Activated gamma-delta T cell treated with Interleukin-2 at 50 U/mL for 16 hours (primary cell): ENCODE measurements at places on chromosomes 12 and 14.

GRCh38 chr12:92927055-92927435, 2.0 kb downstream of the EEA1 start:
- no peak for DNase-seq

DNA sequence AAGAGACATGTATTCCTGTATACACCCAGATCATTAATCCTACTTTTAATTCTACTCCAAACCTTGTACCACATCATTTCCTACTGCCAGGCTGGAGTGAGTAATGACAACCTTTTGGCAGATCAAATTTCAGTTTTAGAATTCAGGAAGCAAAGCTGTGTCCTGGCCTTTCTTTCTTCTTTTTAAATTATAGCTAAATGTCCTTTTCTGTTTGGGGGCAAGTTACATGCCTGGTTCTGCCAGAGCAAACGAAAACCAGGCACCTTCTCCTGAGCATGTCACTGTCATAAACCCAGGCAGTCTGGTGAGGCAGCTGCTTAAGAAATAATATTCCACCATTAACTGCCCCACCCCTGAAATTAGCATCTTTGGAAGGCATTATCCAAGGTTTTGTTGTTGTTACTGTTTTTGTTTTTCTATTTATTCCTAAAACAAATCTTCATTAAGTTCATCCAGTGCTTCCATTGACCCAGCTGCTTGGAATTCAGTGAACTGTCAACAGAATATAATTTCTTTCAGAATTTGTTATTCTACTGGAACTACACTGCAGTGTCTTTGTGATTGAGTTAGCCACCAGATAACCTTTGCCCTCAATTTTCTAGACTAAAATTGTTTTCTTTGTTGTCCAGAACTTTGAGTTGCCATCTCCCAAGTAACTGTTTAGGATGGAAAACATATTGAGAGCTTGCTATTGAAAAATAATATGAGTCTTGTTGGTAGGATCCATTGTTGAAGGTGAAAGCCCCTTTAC, 33.2 kb downstream of the SAMD4A start:
- DNase-seq = no peak

GRCh38 chr12:112998987-112999767, 20.9 kb downstream of the OAS2 start:
- no peak for DNase-seq

DNA sequence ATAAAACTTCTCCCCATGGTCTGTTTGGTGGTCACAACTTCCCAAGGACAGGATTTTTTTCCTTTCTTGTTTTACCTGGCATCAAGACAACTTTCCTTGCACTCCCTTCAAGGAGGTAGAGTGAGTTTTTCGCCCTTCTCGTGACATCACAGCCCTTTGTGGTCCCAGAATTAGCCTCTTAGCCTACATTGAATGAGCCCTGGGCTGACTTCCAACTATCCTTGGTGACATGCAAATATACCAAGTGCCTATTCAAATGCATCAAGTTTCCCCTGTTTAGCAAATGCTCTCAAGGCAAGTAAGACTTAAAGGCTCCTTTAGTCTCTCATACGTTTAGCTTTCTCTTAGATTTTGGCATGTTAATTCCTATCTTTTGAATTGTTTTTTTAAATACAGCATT, 36.6 kb downstream of the TC2N start:
- no peak for DNase-seq

DNA sequence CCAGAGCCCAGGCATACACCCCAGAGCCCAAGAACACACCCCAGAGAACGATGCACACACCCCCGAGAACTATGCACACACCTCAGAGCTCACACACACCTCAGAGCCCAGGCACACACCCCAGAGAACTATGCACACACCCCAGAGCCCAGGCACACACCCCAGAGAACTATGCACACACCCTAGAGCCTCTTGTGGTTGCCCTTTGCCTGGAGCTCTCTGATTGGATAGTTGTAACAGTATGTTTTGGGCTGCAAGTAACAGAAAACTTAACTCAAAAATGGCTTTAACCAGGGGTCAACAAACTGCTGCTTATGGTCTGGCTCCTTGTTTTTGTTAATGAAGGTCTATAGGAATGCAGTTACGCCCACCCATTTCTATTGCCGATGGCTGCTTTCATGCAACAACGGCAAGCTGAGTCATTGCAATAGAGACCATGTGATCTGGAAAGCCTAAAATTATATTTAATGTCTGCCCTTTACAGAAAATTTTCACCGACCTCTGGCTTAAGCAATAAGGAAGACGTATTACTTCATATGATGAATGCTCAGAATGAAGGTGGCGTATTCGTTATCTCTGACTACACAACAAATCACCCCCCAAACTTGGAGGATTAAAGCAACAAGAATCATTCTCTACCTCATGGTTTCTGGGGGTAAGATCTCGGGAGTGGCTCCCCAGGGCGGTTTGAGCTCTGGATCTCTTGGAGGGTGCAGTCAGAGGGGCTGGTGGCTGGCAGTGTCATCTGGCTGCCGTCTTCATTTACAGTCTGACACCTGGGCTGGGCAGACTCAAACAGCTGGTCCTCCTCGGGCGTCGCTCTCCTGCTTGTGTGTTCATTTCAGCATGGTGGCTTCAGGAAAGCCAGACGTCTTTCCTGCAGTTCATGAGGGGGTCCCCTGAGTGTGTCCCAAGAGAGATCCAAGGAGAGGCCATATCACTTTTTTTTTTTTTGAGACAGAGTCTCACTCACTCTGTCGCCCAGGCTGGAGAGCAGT, 66.3 kb upstream of the NCOR2 start:
- no peak for DNase-seq

DNA sequence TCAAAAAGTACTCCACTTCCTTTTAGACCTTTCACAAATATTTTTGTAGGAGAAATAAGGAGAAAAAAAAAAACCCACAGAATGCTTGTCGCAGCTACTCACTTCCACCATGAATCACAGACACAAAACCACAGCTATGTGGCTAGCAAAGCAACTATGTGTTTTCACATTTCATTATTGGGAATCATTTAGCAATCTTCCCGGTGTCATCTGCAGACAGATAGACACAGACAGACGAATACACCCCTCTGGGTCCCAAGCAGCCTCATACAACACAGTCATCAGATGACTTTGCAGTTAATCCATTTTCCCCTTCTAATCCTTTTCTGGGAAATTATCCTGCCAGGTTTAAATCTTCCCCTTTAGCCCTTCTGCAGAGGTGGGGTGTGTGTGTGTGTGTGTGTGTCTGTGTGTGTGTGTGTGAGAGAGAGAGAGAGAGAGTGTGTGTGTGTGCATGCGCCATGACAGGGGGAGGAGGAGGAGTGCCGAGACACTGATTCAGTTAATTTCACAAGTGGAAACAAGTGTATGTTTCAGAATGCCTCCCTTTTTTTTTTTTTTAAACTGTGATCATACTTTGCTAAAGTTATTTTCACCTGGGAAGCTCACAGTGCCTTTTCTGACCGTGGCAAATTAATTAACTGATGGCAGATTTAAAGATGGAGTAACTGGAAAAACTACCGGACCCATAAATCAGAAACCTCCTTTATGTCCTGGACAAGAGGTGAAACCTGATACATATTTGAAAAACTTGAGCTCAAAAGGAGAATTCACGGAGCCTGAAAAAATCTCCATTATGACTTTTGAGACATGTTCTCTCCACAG, 39.9 kb downstream of the LTBP2 start:
- DNase-seq = no peak

- no peak for DNase-seq
Observed at GRCh38 chr14:96166461-96167223, 38.0 kb upstream of the BDKRB2 start.

GRCh38 chr14:104011824-104012517, 69.6 kb upstream of the RD3L start:
- no peak for DNase-seq

DNA sequence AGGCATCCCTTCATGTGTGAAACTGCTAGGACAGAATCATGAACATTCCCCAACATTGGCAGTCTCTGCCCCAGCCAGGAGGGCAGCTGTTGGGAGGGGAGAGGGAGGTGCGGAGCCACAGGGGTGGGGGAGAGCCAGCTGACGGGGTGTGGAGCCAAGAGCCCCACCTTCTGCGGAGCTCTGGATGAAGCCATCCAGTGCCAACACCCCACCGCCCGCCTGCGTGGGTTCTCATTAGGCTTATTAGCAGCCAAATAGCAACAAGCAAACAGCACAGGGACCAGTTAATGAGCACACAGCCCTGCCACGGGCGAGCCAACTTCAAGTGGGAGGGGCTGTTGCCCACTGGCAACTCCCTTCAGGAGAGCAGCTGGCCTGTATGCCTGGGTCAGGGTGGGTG, 12.1 kb downstream of the LTBP2 start:
- no peak for DNase-seq

DNA sequence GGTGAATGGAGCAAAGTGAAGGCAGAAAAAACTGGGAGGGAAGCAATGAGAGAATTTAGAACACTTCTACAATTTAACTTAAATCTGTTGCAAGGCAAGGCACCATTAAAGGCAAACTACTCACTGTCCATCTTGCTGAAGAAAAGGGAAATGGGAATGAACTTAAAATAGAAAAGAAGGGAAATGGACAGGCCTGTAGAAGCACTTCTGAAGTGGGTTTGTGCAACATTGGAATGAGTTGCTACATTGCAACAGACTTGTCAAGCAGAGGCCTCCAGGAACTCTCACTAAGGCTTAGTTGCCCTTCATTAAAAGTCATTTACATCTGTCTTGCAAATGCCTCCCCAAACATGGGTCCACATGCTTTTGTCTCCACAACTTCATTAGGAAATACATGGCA, 13.7 kb upstream of the OR10AD1 start:
- DNase-seq = no peak

GRCh38 chr12:94165138-94165537, 16.8 kb downstream of the PLXNC1 start:
- DNase-seq = no peak

DNA sequence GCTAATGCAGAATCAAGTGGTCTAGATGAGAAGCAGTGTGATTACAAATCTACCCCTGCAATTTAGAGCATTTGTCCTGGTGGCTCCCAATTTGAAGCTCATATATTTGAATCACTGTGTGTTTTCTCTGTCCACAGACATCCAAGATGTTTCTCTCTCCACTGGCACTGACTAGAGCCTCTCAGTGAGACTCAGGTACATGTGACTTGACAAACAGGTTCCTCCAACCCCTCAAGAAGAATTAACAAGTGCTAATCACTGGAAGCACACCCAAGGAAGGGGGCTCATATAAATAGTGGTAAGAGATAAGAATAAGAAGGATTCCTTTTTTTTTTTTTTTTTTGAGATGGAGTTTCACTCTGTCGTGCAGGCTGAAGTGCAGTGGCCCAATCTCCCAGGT, 20.5 kb downstream of the OR10G2 start:
- DNase-seq = no peak
